Adrenal gland (tissue), 19 donors: ENCODE measurements at places on chromosomes 12 and 14.

GRCh38 chr12:81196595-81196994, 118.7 kb downstream of the ACSS3 start:
- DNase-seq, result no peak

GRCh38 chr14:74583689-74584434, 28.2 kb downstream of the LTBP2 start:
- no peak for DNase-seq

- DNase-seq, result no peak
Observed at GRCh38 chr12:89070603-89071002, 281.7 kb downstream of the DUSP6 start.

GRCh38 chr14:28012629-28013415, 753.8 kb upstream of the FOXG1 start:
- DNase-seq, result no peak

- DNase-seq, result peak; percentile 23
Observed at GRCh38 chr12:85866986-85867776, 6.9 kb upstream of the NTS start.

- DNase-seq, result peak; percentile 69
Observed at GRCh38 chr14:92704036-92704804, 44.2 kb downstream of the LGMN start.

DNA sequence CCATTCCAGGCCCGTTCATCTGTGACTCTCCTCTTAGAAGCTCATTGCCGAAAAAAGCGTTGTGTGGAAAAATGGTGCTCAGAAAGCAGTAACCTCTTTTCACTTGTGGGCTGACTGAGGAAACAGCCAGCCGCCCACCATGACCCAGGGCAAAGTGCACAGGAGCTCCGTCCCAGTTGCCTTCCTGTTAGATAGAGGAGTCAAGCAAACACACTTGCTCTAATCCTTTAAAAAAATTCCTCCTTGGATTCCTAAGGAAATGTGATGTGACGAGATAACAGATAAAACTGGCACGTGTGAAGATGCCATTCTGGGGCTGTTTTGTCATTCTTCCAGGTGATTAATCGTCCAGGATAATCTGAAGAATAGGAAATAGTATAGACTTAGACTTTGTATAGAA, 396.8 kb upstream of the DDHD1 start:
- DNase-seq, result no peak

- DNase-seq, result no peak
Observed at GRCh38 chr12:68474467-68475204, 136.1 kb upstream of the RAP1B start.

- peak; percentile 51 for DNase-seq
Observed at GRCh38 chr14:61753631-61754030, 8.6 kb upstream of the SNAPC1 start.

DNA sequence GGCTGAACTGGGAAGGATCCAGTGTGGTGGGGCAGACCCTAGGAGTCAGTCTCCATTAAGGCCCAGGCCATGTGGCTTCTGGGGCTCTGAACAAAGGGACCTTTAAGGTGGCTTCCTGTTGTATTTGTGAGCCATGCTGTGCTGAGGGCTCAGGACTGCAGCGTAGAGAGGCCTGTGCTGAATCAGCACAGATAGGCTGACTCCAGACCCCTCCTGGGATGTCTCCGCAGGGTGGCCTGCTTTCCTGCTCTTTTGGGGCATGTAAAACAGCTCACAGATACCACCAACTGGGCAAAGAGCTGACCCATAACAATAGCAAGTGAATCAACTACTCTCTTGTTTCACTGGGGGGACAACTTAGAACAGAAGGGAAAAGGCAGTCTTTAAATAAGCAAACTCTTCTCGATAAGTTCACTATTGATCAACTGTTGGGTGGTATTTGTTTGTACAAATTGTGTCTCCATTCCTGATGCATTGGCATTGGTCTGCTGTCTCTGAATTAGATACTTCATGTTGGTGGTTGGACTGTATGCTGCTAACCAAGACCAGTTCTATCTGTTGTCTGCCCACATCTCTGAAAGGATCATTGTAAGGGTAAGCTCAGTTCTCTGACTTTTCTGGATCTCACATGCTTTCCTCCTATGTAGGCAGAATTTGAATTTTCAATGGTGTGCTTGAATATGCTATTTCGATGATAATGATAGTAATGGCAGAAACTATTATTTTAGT, 71.8 kb downstream of the MYRFL start:
- DNase-seq, result no peak

GRCh38 chr14:96082420-96083300, 43.5 kb downstream of the C14orf132 start:
- DNase-seq, result no peak

GRCh38 chr14:94685681-94686485, 73.7 kb downstream of the SERPINA3 start:
- DNase-seq, result no peak

DNA sequence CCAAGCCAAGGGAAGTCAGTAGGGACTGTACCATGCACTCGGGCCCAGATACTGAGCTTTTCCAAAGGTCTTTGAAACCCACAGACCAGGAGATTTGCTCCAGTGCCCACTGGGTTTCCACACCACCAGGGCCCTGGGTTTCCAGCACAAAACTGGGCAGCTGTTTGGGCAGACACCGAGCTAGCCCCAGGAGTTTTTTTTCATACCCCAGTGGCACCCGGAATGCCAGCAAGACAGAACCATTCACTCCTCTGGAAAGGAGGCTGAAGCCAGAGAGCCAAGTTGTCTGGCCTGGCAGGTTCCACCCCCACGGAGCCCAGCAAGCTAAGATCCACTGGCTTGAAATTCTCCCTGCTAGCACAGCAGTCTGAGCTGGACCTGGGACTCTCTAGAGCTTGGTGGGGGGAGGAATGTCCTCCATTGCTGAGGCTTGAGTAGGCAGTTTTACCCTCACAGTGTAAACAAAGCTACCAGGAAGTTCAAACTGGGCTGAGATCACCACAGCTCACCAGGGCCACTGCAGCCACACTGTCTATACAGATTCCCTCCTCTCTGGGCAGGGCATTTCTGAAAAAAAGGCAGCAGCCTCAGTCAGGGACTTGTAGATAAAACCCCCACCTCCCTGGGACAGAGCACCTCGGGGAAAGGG, 793.7 kb downstream of the RPS29 start:
- no peak for DNase-seq

- no peak for DNase-seq
Observed at GRCh38 chr12:76920172-76921099, 41.6 kb upstream of the CSRP2 start.

DNA sequence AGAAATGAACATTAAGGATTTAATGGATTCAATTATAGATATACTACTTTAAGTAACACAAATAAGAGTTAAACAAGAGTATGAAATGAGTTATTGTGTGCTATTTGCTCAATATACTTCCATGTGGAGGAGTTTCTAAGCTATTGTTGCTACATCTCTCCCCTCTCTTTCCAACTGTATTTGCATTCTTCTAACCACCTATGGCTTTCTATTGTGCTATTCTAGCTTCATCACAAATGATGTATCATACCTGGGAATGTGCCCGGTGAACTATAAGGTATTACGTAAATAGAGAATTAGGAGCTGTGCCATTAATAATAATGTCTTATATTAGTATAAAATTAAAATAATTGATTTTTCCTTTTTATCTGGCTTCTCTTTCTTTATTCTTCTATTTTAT, 87.1 kb upstream of the PLEKHG7 start:
- DNase-seq, result no peak

GRCh38 chr12:1992732-1993131, 11.5 kb downstream of the DCP1B start:
- no peak for DNase-seq

DNA sequence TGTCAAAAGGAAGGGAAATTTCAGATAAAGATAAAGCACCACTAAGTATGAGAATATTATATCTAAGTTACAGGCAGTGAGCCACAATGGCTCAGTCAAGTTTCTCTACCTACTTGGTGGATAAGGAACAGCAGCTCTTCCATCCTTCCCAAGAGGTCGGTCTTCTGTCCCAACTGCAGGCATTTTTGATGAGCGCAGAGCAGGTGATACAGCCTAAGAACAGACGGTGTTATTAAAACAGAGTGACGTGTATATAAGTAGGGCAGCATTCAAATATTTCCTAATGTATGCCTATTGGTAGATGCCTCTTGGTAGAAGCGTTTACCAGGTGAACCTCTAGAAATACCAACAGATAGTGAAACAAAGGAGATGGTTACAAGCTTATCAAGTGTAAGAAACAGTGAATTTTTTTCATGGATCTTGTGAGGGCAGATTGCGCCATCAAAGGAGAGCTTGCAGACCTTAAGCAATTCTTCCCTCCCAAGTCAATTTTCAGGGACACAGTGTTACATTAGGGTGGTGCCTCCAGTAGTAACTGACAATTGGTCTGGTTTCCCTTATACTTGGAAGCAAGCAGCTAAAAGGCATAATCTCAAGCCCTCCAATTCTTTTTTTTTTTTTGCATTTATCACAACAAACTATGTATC, 274.5 kb downstream of the MED13L start:
- DNase-seq, result no peak

DNA sequence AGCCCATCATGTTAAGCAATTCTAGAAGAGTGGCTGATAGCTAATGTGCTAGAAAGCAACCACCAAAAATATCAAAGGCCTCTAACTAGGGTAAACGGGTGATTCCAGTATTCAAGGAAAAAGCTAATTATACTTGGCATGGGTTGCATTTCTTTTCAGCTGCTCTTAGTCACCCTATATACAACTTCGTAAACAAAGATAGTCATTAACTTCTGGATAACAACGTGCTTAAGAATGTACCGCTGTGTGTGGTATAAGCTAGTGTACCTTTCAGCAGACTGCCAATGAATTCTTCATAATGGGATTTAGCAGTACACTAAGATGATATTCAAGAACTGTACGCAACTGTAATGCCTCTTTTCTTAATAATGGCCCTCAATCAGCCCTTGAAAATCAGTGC, 42.2 kb upstream of the SLC6A13 start:
- DNase-seq, result no peak

- no peak for DNase-seq
Observed at GRCh38 chr12:90075685-90076084, 367.0 kb upstream of the ATP2B1 start.

DNA sequence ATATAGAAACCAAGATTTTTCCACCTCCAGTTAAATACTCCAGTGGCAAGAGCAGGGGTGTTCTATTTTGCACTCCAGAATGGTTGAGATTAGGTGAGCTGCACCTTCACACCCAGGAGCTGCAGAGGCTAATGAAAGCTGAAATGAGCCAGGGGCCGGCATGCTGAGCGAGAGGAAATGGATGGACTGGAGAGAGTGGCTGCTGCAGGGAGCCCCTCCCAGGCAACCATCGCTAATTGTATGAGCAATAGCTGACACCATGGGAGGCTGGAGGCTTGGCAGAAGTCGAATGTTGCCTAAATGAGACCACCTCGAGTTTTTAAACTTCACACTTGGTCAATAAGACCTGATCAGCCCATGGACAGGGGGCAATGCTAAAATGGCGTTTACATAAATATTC, 301.8 kb upstream of the TMPO start:
- DNase-seq, result no peak

DNA sequence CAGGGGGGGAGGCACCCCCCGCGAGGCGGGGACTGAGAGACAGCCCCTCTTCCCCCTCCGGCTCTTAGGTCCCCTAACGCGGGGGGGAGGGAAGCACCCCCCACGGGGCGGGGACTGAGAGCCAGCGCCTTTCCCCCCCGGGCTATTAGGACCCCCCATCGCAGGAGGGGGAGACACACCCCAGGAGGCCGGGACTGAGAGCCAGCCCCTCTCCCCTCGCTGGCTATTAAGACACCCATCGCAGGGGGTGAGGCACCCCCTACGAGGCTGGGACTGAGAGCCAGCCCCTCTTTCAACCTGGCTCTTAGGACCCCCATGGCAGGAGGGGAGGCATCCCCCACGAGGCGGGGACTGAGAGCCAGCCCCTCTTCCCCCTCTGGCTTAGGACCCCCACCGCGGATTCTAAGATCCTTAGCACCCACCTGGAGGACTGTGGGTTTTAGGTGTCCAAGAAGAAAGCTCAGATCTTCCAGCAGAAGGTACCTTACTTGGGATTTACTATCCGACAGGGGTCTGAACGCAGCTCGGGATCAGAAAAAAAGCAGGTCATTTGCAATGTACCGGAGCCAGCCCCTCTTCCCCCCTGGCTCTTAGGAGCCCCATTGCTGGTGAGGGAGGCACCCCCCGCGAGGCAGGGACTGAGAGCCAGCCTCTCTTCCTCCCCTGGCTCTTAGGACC, 197.8 kb upstream of the PZP start:
- DNase-seq, result no peak

GRCh38 chr14:30058401-30058800, 130.8 kb upstream of the PRKD1 start:
- no peak for DNase-seq

DNA sequence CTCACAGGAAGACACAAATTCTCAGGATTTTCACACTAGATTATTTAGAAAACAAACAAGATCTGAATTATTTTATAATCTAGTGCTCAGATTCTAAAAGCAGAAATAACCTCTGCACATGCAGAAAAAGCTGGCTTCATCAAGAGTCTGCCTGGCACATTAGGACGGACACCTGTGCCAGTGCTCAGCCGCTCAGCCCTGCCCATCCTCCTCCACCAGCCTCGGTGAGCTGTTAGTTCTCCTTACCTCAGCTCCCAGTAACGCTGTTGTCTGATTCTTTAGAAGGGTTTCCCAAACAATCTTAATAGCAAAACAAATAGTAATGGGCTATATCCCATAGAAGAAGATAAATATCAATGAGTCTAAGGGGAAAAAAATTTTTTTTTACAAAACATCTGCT, 27.7 kb downstream of the DUSP16 start:
- no peak for DNase-seq

- DNase-seq, result no peak
Observed at GRCh38 chr14:59595071-59595470, 18.5 kb upstream of the CCDC175 start.

DNA sequence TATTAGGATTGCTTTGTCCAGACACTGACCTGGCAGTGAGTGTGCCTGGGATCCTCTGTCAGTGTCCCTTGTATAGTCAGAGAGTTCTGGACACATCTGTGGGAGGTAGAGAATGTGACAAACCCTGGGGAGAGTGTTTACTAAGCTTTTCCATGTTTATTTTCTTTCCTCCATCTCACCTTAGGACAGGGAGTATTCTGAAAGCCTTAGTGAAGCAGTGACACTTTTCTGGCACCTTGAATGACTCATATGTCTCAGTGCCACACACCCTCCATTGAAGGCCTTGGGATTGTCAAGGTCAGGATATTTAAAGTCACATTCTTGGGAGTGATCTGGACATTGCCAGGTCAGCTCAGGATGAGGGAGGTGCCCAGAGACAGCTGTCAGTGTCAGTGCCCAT, 34.9 kb upstream of the CTDSP2 start:
- no peak for DNase-seq
